Activated naive CD4-positive, alpha-beta T cell treated with anti-CD3 and anti-CD28 coated beads, Interleukin-2, amount 50 U/mL, for 72 hours (primary cell): ENCODE measurements at places on chromosomes 1 and 21. TPM values are rescaled to one million over a fixed set of nuclear protein-coding genes. Genes with fewer than 3 reads are reported as not detected.

Gene DDR2
- 0.71 TPM for total RNA-seq

DNA sequence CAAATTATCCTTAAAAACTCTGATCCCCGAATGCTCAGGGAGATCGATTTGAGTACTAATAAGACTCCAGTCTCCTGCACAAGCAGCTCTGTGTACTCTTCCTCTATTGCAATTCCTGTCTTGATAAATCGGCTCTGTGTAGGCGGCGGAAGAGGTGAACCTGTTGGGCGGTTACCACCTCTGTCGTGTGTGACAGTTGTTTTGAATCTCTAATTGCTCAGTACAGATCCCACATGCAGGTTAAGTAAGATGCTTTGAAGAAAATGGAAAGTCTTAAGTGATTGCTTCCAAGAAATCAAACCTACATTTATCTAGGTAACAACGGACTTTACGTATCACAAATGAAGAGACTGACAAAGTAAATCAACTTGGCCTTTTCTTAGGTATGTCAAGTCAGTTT is 35.5 kb downstream of the COA6 start:
- DNase-seq, result peak; percentile 60

- no peak for DNase-seq
These were observed 17.1 kb upstream of the KLHDC8A start for GRCh38 chr1:205373798-205374175.

GRCh38 chr1:27539901-27540861 is 50.2 kb upstream of the WASF2 start:
- DNase-seq, result no peak

- DNase-seq, result no peak
These were observed 113.5 kb downstream of the GDAP2 start for GRCh38 chr1:117815926-117816325.

DNA sequence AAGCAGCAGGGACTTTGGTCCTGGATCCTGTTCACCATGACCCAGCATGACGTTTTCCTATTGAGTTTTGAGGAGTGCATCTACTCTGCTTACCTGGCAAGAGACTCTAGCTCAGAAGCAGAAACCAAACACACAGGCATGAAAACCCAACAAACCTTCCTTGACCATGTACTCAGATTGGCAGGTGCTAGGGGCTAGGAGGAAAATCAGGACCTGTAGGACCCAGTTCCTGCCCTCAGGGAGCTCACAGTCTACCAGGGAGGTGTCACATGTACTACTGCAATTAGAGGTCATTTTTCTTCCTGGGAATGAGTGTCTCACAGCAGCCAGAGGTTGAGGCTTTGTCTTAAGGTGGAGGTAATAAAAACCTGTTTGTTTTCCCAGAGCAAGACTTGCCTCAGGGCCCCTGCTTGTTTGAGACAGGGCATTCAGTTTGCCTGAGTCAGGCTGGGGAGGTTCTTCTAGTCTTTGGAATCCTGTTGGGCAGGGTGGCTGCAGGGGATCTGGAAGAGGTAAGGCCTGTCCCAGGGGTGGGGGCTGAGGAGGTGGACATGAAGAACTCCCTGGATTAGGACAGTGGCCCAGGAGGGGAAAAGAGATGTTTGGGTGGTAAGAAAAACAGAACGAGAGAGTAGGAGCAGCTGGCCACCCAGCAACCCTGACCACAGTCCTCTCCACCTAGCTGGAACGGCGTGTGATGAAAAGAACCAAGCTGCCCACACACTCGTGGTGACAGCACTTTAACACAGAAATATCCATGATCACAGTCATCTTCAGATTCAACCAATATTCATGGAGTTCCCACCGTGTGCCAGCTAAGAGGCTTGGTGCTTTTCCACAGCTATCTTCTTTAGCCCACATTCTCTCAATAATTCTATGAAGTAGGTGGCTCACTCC is 30.8 kb downstream of the IER5 start:
- no peak for DNase-seq

Gene MYOM3
- not detected for total RNA-seq

DNA sequence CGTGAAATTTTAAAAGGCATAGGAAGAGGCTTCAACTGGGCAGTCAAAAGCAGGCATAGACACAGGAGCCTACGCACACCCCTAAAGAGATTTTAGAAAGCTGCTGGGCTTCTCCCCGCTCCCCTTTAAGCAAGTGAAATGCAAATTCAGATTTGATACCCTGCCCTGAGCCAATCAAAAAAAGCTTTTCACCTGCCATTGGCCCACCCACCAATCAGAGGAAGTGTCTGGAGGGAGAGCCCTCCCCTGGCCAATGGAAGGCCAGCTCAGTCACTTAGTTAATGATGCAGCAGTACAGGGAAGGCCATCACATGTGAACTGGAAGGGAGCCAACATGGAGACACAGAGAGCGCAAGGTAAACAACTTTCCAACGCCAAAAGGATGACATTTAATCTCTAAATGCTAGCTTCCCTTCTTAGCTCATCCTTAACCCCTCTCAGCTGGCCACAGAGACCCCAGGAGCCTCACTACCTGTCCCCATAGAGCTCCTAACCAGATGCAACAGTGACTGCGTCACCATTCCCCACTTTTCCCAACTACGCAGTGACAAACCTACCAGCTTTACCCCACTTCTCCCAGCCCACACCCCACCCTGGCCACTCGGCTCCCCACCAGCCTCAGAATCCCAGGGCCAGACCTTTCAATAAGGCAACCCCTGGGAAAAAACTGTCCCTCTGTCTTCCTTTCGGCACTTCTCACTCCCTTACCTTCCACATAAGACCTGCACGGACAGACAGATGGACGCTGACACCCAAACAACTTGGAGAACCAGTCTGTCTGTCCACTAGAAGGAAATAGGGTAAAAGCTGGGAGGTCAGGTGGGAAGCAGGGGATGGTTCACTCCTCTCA is 71.0 kb downstream of the CD46 start:
- peak; percentile 82 for DNase-seq

Gene ADORA1
- total RNA-seq, result not detected

DNA sequence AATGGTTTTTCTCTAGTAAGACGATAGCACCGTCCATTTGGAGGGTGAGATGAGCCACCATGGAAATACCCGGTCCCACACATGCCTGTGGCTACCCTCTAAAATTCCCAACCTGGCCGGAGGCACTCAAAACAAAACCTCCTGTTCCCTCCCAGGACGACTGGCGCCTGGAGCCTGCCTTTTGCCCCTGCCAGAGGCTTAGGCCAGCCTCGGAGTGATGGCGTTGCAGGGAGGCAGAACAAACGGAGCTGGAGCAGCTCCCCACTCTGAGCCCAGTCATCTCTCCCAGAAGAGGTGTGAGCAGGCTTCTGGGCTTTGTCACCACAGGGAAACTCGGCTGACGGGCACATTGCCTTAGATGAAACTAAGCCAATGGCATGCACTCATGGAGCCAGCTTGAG is 213.7 kb upstream of the HOOK1 start:
- no peak for DNase-seq

Gene FCRL6
- not detected for total RNA-seq

DNA sequence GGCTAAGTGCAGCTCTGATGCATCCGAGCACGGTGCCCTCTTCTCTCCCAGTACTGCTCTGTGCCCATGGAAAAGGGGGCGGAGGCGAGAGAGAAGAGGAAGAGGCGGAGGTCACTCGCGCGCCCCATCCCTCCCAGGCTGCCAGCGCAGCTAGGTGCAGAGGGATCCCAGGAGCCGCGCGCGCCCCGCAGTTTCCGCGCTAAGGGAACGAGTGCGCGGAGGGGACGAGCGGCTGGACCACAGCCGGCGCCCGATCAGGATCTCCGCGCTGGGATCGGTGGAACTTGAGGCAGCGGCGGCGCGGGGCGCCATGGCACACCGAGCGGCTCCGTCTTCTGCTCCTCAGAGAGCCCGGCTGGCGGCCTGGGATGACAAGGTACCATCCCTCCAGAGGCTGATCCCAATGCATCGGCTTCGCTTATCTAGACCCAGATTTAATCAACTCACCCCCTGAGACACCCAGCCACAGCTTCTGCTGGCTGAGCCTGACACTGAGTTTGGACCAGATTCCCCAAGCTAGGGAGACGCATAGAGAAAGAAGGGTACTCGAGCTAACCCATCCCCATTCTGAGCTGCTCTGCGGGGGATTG is at the start of gene PTGFR:
TSS of gene PTGFR (plus strand) at position 114 of the 590 bp plus-strand sequence. CDS start 1,770 bp downstream, outside the sequence.
- DNase-seq, result no peak

GRCh38 chr1:152252157-152252556 is 28.2 kb upstream of the HRNR start:
- DNase-seq, result no peak

- DNase-seq, result no peak
These were observed 30.5 kb downstream of the ASTN1 start for GRCh38 chr1:177133977-177134538.

Gene HECTD3
- total RNA-seq, result 23.9 TPM

- DNase-seq, result no peak
These were observed 1.7 kb upstream of the HRNR start for GRCh38 chr1:152225678-152226077.

DNA sequence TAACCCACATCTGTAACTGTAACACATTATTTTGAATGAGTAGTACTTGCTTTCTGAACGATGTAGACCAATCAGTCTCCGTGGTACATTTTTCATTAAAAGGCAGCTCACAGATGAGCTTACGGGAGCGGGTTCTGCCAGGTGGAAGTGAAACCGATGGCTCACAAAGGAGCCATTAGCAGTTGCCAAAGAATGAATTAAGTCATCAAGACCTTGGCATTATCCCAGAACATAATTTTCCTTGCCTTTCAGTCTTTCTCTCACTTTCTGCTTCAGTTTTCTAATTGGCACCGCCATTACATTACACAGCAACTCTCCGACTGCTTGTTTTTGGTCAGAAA is 33.5 kb upstream of the UTS2 start:
- DNase-seq, result no peak

- peak; percentile 56 for DNase-seq
These were observed 48.2 kb downstream of the RASSF5 start for GRCh38 chr1:206555473-206555935.

DNA sequence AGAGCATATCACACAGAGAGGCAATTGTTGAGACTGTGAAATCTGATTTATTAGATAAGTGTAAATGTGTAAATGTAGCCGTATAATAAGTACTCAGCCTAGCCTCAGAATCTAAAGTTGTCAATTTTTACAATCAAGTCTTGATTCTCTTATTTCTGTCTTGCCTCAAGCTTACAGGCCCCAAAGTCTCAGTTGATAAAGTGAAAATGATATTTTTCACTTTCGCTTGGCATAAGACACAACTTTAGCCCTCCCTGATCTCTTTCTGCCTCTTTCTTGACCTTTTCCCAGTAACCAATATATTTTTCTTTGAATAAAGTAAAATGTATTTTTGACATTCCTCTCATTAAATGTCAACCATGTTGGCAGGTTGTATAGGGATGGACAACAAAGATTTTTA is 10.7 kb downstream of the CD5L start:
- DNase-seq, result no peak

GRCh38 chr21:33747420-33747819 is 105.1 kb downstream of the ITSN1 start:
- DNase-seq, result no peak

Gene GPR3
- total RNA-seq, result 0.72 TPM

Gene TDRD5
- total RNA-seq, result not detected

DNA sequence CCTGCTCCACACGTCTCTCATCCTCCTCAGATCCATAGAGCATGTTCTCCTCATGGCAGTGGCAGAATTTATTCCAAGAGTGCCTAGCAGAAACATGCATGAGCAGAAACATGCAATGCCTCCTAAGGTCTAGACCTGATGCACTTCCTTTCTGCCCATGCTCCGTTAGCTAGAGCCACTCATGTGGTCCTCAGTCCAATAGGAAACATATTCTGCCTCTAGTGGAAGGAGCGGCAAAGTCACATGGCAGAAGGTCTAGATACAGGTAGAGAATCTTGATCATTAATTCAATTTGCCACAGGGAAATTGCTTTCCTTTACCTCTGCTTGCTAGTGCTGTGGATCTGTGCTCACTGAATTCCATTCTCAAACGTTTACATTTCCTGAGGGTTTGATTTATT is 130.4 kb downstream of the KIF26B start:
- no peak for DNase-seq

- DNase-seq, result no peak
These were observed 482 bp downstream of the TM2D1 start for GRCh38 chr1:61724506-61724812.

Gene BTBD8
- 3.2 TPM for total RNA-seq

DNA sequence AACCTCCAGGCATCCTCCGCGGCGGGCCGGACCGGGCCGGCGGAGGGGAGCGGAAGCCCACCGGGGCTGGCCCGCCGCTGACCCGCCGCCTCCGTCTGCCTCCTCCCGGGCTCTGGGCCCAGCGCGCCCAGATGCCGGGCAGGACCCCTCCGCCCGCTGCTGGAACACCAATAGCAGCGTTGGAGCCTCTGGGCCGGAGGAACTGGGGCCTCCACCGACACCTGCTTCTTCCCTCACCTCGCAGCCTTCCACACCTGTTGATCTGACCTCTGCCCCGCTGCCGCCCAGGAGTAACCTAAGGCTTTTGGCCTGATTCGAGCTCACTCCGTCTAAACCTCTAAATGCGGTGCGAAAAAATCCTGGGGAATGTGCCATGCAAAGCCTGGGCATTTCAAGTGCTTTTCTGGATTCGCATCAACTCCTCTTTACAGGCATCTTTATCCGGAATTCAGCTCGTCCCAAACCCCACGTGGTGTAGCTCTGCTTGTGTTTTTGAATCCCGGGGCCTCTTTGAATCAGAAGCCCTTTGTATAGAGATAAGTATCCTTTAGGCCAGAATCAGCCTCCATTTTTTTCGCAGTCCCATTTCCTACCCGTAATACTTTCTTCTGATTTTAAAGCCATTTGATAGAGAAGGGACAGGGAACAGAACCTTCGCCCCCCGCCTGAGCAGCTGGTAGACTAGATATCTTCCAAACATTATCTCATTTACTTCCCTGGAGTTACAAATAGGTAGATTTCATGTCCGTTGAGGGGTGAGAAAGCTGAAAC is 680 bp upstream of the CNN3 start:
- no peak for DNase-seq

DNA sequence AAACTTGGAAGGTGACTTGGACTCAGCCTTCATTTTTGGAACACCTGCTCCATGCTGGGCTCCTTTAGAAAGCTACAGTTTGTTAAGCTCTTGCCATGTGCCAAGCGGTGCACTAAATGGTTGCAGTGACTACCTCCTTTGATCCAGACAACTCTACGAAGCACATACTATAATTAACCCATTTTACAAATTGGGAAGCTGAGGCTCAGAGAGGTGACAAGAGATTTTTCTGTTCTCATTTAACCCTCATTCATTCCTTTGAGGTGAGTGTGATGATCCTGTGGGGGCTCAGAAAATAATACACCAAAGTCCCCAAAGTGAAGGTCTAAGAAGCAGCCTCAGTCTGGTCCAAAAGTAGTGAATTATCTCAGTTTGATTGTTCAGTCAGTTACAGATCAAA is 1.6 kb upstream of the PAQR7 start:
- no peak for DNase-seq

GRCh38 chr1:165841582-165842017 is 14.2 kb downstream of the UCK2 start:
- no peak for DNase-seq

Gene CFHR1
- not detected for total RNA-seq

- DNase-seq, result no peak
These were observed 21.5 kb upstream of the ARHGAP29 start for GRCh38 chr1:94258873-94259331.

- DNase-seq, result no peak
These were observed 24.3 kb downstream of the DDAH1 start for GRCh38 chr1:85440612-85441011.
